Caco-2 (cell line): ENCODE measurements at places on chromosomes 12 and 14. TPM values are rescaled to one million over a fixed set of nuclear protein-coding genes. Genes with fewer than 3 reads are reported as not detected.

DNA sequence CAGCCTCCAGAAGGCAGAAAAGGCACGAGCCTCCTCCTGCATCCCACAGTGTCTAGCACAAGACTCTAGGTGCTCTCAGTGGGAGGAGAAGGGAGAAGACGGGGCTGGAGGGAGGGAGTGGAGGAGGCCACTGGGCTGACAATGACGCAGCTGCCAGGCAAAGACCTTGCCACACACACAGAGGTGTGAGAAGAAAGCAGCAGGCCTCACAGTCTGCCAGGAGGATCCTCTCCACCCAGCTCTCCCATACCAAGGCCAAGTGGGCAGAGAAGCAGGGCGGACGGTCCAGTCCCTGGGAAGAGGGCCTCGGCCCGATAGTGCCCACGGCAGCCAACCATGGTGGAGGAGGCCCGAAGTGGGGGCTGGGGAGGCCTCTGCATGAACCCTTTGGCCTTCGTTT lies 78.9 kb downstream of the NCOR2 start:
- no peak for DNase-seq

AMDHD1 gene
- total RNA-seq: 0.32 and 0.61 TPM in 2 replicates

DNA sequence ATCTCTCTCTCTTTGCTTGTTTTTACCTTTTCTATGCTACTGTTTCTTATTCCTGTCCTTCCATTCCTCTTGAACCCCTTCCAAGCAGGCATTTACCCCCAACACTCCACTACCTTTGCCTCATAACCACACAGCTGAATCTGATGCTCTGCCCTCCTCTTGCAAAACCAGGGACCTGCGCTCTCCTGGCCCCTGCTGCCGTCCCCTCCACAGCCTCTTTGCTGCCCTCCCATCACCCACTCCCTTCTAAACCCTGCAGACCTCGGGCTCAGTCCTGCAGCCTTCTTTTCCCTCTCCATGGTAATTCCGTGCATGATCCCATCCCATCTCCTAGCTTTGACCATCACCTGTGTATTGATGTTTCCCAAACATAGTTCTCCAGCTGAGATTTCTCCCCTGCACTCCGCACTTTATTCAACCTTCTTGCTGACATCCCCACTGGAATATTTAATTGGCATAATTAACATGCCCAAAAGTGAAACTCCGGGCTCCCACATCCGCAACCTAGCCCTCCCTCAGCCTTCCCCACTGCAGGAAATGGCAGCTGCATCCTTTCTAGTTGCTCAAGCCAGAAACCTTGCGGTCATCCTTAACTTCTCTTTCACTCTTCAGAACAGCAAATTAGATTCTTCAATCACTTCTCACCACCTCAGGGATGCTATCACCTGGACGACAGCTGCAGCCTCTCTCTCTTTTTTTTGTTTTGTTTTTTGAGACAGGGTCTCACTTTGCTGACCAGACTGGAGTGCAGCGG lies 16.0 kb downstream of the FIGNL2 start:
- no peak for DNase-seq

DNA sequence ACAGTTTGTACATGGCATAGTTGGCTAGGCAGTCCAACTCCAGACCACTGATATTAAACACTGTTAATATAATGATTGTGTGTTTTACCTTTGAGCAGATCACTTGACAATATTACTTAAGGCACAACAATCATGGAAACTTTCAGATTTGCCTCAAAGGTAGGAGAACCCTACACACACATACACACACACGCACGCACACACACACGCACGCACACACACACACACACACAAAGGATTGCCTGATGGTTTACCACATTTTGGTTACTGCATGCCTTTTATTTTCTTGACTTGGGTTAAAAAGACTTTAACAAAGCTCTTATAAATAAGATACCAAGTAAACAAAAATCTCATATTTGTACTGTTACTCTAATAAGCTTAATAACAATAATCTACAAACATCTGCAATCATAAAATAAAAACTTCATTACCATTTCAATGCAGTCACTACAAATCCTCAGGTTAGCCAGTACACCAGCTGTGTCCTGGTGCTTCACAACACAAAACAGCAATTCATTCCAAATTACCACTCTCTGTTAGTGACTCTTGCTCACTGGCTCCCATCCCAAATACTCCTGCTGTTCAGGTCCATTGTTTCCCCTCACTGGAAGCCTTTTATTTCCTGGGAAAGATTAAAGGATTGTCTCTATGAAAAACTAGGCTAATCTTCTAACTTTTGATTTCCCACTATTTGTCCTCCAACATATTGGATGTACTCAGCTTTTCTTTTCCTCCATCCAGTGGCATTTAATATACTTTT lies 175.2 kb upstream of the ATP2B1 start:
- no peak for DNase-seq

NEUROD4 gene
- not detected in 2 replicates for total RNA-seq

GRCh38 chr14:40847480-40847879 lies 759.2 kb upstream of the LRFN5 start:
- DNase-seq: no peak

DNA sequence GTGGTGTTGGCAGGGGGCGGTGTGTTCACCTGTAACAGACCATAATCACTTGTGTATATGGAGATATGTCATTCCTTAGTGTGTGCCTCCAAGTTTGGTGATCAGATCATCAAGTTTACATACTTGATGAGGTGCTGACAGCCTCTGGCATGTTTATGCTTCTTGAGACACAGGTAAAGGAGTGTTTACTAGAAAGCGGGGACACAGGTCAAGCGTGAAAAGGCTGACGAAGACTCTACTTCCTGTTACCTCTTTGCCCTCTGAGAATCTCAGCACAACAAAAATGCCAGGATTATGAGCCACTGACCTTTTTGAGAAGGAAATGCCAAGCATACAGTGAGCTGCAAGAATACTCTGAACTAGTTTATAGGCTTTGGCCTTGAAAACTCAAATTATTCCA lies 29.6 kb downstream of the PRDM4 start:
- DNase-seq: no peak
